ENCODE measurements at places on chromosomes 3 and 15.

GRCh38 chr3:36876181-36876936 lies 68.5 kb downstream of the TRANK1 start:
- DNase-seq: no peak

GRCh38 chr15:78018445-78018844 lies 59.1 kb downstream of the TBC1D2B start:
- DNase-seq: no peak

GRCh38 chr15:49439678-49440395 lies 16.8 kb downstream of the FGF7 start:
- DNase-seq: no peak

DNA sequence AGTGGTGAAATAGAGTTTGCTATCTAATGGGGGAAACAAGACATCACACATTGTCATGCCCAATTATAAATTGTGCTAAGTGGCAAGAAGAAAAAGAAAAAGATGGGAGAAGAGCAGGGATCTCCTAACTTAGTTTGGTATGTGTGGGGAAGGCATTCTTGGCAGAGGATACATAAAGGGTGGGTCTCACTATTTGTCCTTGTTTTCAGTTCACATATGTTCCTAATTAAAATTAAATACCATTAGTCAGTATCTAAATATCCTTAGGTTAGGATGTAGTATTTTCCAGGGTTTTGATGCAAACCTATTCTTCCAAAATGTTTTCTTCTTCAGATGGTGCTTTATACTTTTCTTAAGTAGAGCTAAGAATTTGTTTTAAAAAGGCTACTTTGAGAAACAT lies 173.7 kb downstream of the B3GALNT1 start:
- peak; percentile 43 for DNase-seq

DNA sequence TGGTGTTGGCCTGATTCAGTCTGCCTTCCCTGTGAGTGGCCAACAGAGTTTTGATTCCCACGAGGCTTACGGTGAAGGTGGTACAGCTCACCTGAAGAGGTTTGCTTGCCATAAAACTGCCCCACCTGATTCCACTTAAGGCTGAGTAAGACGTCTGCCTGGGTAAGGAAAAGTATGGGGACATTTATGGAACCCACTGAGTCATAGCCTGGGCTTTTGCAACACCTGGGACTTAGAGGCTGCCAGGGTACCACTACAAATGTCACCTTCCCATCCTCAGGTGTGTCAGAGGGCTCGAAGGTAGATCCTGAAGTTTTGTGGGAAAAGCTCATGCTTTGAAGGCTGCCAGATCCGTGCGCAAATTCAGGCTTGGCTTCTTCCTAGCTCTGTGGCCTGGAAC lies 56.9 kb upstream of the SLCO2A1 start:
- no peak for DNase-seq

DNA sequence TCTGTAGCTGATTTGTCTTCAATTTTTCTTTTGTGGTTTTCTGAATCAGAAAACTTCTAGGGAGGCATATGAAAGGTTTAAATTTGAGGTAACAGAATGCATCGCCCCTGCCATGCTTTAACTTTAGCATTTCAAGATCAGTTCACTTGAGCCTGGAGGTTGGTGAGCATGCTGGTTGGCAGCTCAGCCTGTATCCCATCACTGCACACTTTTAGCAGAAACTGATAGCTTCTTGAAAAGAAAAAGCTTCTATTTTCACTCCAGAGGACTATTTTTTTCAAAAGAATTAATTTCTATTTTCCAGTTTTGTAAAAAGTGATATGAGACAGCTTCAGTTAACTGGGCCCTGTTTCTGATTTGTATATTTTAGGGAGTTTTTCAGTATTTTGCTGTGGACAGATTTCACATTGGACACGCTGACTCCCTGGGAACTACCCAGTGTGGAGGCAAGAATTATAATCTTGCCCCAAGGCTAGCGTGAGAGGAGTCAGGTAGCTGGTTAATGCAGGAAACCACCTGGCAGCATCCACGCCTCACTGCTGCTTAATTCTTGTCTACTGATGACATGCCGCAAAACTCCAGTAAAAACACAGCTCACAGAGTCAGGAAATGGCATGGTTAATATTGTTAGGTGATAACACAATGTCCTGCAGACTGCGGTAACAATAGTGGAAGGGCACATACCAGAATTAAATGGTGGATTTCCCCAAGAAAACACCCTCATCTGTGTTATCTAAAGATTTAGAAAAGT lies 71.4 kb downstream of the DUT start:
- no peak for DNase-seq

DNA sequence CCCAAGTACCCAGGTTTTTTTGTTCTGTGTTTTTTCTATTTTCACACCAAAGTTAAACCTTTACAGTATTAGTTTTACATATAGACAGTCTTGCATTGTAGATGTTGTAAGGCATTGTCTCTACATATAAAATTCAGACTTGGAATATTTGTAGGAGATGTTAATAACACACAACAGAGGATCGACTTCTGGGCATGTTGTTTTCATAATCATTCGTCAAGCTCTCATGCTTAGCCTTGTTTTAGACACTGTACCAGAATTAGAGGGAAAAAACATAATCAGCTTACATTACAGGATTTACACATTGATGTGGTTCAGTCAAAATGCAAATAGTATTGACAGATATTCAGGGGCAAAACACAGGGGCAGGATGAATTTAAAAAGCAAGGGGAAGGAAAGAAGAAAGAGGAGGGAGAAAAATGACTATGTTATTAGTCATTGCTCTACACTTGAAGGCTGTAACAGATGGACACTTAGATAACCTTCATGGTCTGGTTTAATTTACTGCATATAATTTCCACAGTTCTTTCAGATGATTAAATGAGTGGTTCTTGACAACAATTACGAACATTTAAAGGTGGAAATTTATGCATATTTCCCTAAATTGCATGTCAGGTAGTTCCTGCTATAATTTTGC lies 7.5 kb downstream of the CMSS1 start:
- no peak for DNase-seq

Data from cardiac fibroblast (primary cell).